ENCODE measurements at places on chromosomes 3 and 15.

DNA sequence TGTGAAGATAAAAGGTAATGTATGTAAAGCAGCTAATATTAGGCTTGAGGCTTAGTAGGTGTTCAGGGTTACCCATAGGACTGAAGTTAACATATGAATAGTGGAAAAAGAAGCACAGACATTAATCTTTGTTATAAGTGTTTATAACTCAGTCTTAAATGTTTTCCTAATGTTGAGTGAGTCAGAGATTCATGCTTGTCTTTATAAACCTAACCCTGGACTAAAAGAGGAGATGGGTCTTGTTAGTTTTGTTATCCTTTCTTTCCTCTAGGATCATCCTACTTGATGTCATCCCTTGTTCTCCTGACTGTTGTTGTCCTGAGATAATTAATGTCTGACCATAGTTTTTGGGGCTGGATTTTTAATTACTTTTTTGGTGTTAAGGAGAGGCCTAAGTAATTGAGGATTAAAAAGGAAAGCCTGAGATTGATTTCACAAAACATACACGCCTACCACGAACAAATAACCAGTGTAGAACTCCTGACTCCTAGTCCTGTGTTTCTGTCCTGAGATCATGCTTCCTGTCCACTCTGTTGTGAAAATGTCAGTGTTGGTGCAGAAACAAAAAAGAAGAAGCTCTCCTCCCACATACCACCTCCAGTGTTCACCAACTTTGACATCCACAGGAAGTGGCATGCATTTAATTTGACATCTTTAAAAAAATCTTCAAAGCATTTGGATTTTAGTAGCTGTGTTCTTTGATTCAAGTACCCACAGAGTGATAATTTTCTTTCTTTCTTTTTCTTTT is 8.4 kb downstream of the MITF start:
- DNase-seq, result no peak

DNA sequence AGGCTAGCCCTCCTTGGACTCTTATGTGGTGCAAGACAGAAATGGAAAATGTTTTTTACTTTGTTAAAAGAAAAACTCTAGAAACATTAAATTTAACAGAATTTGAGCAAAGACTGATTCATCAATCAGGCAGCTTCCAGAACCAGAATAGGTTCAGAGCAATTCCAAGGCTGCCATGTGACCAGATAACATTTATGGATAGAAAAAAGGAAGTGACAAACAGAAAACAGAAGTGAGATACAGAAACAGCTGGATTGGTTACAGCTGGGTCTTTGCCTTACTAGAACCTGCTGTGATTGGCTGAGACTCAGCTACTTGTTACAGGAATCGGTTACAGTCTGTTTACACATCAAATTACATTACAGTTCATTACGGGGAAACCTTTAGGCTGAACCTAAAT is 22.5 kb upstream of the OTOL1 start:
- DNase-seq, result no peak

GRCh38 chr3:67389176-67389575 is 265.2 kb downstream of the SUCLG2 start:
- DNase-seq, result no peak

DNA sequence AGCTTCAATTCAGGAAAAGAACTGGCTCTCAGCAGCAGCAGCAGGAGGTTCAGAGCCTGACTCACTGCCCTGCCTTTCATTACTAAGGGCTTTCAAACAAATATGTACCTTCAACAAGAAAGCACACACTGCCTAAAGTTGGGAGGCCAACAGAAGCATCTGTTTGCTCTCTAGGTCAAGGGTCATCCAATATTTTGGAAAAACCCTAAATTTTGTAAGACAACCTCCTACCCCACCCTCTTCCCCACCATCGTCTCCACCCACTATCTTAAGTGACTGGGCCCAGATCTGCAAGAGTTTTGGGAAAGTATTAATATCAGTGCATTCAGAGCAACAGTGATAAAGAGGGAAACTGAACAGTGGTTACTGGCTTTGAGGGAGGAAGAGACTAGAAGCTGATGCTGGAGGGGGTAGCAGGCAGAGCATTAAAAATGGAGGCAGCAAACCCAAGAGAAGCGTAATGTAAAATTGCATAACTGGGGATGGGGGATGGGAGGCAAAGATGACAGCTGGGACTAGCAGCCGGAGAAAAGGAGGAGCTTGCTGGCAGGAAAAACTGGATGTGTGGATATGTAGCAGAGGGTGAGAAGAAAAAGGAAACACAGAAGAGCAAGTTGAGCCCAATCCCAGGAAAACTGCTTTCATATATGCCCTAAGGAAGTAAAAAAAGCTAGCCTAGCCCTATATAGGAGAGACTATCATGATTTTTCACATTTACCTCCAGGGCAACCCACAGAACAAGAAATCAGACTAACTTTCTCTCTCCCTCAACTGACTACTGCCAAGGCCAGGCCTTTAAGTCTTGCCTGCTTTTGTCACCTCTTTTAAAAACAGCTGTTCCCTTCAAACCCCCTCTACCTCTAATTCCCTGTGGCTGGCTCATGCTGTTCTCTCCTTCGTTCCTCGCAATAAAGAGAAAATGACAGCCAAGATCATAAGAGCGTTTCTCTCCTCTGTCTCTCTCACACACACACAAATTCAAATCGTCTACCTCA is 31.4 kb downstream of the NPTN start:
- no peak for DNase-seq

DNA sequence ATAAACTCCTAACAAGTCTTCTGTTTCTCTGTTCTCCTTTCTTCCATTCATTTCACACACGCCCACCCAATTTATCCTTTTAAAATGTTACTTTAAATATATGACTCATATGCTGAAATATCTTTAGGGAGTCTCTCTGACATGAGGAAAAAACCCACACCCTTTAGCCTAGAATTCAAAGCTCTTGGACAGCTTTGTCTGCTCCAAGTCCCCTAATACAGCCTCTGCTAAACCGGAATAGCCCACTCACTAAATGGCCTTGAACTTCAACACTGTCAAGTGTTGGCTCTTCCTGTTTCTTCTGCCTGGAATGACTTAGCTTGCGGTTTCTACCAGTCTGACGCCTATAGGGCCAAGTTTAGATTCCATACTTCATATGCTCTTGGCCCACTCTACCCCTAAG is 3.3 kb upstream of the CD96 start:
- DNase-seq, result no peak

DNA sequence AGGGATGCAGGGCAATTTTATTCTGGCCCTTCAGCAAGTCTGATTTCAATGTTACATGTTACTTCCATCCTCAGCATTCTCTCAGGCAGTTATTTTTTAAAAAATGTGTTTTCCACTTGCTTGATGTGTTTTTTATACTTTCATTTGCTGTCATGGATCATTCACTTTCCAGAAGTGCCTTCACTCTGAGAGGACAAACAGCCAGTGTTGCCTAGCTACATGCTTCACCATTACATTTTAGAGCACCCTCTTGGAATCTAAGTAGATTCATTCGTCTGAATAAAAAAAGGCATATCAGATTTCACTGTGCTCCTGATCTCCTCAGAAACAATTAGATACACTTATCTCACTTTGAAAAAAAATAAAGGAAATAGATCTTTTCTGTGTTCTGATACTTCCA is 93.6 kb upstream of the POU1F1 start:
- no peak for DNase-seq

DNA sequence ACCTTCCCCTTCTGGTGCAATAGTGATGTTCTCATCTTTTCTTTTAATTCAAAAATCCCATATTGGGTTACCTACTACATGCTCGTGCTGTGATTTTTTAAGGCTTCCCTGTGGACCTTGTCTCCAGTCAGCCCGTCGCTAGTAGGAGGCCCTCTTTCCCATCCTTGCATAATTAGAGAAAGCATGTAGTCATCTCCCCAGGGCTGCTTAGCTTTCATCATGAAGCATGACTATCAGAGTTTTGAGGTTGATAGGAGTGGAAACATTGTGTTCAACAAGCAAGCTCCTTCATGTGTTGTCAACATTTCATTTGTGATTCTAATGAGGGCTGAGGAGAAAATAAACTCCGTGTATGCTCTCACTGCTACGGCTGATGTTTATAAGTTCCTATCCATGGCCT is 8.7 kb upstream of the LRTM1 start:
- DNase-seq, result no peak

DNA sequence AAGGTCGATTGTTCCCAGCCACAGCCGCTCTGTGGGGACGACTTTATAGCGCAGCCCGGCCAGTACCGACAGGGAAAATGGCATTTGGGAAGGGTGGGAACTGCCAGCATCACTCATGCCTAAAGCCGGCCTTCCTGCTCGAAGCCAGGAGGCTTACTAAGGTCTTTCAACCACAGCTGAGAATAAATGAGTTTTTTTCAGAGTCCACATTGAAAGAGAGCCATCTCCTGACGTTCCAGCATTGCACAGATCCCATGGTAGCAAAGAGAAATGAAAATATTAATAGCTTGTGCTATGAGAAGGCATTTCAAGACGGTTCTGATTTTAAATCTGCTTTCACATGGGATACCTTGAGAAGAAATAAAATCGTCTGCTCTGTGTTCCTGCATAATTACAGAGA is 230.2 kb upstream of the IGF1R start:
- DNase-seq, result no peak

DNA sequence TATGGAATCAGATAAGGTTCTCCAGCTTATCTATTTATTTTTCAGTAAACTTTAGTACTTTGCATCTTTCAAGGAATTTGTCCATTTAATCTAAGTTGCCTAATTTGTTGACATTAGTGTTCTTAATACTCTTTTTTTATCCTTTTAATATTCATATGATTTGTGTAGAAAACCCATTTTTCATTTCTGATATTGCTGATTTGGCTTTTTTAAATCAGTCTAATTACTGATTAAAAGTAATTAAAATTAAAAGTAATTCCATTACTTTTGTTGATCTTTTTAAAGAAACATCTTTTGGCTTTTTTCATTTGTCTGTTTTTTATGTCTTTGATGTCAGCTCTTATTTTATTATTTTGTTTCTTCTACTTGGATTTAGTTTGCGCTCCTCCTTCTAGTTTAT is 101.2 kb downstream of the CGGBP1 start:
- no peak for DNase-seq

DNA sequence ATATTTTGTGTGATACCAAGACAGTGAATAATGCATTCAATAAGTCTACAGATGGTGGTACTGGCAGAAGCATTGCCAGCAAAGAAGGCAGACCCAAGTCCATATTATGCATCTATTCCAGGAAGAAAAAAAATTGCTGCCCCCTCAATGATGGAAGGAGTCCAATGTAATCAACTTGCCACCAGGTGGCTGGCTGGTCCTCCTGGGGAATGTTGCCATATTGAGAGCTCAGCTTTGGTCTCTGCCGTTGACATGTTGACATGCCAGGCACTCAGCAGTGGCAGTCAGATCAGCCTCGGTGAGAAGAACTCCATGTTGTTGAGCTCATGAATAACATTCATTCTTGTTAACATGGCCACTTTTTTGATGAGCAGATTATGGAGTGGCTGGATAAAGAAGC is 298.5 kb downstream of the IGSF11 start:
- DNase-seq, result no peak

DNA sequence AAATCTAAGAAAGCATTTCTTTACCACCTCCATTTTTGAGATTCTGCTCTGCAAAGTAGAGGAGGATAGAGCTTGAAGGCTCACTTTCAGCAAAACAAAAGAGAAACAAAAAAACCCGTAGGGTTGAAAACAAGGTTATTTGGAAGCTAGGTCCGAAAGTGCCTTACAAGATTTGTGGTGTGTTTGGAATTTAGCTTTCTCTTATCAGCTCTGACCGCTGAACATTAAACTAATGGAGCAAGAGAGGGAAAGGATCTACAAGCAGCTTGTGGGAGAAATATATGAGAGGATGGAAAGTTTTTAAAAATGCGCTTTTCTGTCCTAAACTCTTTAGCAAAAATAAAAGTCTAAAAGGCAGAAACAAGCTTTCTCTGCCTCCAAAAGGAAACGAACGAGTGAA is 545.5 kb downstream of the NTRK3 start:
- DNase-seq, result no peak

DNA sequence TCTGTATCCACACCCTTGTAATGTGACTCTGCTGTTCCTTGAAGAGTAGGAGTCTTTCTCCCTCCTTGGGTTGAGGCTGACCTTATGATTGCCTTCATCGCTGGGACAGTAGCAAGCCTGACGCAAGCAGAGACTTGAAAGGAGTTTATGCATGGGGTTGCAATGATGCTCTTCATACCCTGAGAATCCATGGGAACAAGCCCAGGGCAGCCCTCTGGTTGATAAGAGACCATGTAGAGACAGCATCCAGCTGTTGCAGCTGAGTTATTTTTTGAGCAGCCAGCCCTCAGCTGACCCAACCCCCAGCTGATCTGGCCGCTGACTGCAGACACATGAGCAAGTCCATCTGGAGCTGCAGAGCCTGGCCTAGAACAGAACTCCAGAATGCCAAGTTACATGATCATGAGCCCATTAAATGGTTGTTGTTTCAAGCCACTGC is 60.6 kb upstream of the ARNT2 start:
- DNase-seq, result no peak

Measured in NCI-H1105 (cell line).